ENCODE measurements at places on chromosomes 7 and 10.
A peak's percentile ranks its signal among the peaks of the same experiment; 100 is the strongest.

DNA sequence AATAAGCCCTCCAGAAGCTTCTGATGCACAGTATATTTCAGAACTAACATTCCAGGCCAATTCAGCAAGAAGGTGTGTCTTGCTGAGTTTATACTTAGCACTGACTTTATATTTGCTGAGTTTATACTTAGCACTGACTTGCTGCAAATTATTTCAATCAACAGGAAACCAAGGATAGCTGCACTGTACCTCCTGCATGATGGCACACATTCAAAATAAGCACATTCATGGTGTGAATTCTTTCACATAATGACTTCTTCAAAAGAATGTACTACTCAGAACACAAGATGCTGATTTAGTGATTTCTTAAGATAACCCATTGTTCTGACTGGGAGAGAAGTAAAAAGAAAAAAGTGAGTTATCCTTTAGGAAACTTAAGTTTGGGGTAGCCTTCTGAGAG, 52.0 kb downstream of the JAZF1 start:
- DNase-seq: no peak

DNA sequence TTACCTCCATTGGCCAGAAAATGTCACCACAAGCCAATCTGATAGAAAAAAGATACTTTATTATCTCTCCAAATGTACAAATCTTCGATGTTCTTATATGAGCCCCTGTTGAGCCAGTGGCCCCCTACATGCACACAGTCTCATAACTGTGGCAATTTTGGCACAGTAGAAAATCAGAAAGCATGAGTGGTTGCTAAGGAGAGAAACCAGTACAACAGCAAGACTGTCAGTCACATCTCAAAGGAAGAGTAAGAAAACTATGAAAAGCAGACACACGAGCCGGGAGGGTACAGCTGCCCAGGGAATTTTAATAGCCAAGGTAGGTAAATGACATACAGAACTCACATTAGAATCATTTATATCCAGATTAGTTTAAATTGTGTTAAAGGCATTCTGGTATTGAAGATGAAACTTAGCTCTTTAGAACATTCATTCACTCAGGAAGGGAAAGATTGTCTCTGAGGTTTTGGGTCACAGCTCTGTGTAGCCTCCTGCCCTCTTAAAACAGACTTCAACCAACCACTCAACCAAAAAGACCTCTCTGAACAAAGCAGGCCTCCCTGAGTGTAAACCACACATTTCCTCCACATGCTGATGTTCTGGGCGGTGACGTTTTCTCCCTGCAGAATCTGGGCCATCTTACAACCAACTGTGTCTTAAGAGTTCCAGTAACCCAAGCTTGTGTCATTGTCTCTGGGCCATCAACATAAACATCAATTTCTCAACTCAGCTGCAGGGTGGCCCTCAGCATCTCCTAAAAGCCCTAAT, 80.8 kb upstream of the ADAM12 start:
- DNase-seq: no peak

DNA sequence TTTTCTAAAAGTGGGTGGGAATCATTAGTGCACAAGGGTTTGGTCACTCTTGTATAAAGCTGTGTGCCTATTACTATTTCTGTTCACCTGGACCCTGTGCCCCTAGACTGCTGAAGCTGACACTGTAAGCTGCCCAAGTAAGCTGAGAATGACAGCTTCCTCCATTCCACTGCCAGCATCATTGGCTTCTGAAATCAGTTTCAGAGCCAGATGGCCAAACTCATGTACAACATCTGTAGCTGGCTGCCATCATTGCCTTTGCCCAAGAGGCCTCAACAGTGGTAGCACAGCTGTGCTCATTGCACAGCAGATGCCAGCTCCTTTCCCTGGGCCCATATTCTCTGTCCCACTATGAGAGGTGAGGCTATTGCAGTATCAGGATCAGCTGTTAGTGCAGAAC, 165.7 kb downstream of the CPEB3 start:
- no peak for DNase-seq

GRCh38 chr10:85848756-85849155, 517.8 kb downstream of the GRID1 start:
- no peak for DNase-seq

GRCh38 chr7:104980841-104981671, 32.9 kb upstream of the KMT2E start:
- DNase-seq: peak; percentile 73

DNA sequence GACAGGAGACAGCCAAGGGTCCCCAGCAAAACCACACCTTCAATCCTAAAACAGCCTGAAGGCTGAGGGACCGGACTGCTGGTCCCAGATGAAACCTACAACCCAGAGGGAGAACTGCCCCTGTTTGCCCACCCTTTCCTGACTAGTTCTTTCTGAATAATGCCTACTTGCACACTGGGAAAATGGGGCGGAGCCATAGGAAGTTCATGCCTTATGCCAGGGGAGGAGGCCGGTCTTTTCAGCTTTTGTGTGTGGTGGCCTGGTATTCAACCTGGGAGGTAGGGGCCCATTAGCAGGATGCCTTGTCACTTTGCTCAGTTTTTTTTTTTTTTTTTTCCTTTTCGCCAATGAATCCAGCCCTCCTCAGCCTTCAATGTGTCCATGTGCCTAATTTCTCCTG, 20.7 kb downstream of the TOMM7 start:
- DNase-seq: peak; percentile 74

DNA sequence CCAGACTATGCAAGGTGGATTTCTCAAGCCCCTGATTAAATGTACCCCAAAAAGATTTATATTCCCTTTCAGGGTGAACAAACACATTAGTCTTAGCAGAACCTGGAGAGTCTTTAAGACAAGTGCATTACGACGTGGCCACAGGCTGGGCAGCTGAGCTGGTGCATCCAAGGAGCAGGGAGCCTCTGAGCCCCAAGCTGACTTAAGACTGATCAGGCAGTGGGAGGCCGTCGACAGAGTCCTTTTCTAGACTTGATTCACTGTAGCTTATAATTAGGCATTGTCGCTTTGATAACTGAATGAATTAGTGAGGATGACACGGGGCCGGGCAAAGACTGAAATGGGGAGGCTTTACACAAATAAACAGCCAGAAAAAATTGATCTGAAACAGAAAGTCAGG, 353.2 kb downstream of the GPAM start:
- DNase-seq: no peak

- no peak for DNase-seq
These were observed 38.2 kb downstream of the HK1 start for GRCh38 chr10:69316313-69317059.

GRCh38 chr10:44922796-44923545, 11.8 kb downstream of the TMEM72 start:
- no peak for DNase-seq

GRCh38 chr7:7911369-7912123, 57.0 kb upstream of the GLCCI1 start:
- DNase-seq: peak; percentile 70

GRCh38 chr7:44280636-44280992, 44.8 kb downstream of the CAMK2B start:
- DNase-seq: peak; percentile 2

DNA sequence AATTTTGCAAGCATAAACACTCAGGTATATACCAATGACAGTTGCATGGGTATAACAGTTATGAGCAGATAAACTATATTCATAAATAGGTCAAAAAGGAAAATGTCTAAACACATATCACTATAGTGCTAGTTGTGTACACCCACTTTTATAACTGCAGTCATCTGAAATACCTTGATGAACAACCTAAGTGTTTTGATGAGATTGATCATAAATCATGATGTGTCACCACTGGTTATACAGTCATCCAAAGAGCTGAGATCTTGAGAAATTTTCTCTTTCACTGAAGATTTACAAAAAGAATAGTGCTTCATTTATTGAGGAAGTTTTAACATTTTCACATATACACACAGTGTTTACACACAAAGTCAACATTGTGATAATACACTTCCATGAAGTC, 78.6 kb upstream of the SLC25A13 start:
- no peak for DNase-seq

- no peak for DNase-seq
These were observed 189.3 kb downstream of the ABCA13 start for GRCh38 chr7:48360574-48360973.

- no peak for DNase-seq
These were observed 123.8 kb downstream of the KCNMA1 start for GRCh38 chr10:77513781-77514331.

- DNase-seq: no peak
These were observed 65.6 kb upstream of the PDGFA start for GRCh38 chr7:585229-585711.

DNA sequence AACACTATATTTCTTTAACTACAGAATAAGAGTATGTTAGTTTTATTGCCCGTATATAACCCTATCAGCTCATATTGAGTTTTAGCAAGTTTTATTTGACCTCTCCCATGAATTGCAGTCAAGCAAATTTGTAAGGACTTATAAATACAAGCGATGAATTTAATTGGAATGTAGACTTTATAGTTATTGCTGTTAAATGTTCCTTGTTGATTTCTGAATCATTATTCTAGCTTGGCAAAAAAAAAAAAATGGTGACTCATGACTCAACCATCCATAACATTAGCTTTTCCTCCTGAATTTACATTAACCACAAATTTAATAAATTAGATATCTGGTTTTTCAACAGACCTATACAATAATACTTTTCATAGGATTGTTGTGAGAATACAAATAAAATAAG, 334.0 kb upstream of the LRRTM3 start:
- no peak for DNase-seq

DNA sequence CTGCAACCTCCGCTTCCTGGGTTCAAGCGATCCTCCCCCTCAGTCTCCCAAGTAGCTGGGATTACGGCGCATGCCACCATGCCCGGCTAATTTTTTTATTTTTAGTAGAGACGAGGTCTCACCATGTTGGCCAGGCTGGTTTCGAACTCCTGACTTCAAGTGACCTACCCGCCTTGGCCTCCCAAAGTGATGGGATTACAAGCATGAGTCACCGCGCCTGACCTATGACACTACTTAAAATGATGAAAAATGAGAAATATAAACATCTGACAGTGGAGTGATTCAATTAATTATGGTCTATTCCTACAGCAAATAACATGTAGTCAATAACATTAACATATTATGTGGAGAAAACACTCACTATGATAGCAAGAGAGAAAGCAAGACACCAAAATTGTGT, 2.2 kb downstream of the BRAT1 start:
- DNase-seq: no peak

- no peak for DNase-seq
These were observed 140.6 kb downstream of the PCDH15 start for GRCh38 chr10:54660397-54660796.

DNA sequence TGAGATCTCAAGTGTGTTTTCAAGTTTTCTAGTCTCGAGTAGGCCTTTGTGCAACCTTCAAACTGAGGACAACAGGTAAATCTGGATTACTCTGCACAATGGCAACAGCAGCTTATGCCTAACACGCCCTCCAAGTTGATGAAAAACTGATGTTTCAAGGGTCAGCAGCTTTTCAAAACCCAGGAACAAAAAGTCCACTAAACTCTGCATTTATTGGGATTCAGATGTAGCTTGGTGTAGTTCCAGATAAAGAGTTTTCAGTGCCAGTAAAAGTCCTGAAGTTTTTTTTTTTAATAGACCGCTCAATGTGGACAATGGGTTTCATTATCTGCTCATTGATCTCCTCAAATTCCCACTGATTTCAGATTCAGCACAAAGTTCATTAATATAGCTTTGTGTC, 259.3 kb downstream of the GLI3 start:
- no peak for DNase-seq

DNA sequence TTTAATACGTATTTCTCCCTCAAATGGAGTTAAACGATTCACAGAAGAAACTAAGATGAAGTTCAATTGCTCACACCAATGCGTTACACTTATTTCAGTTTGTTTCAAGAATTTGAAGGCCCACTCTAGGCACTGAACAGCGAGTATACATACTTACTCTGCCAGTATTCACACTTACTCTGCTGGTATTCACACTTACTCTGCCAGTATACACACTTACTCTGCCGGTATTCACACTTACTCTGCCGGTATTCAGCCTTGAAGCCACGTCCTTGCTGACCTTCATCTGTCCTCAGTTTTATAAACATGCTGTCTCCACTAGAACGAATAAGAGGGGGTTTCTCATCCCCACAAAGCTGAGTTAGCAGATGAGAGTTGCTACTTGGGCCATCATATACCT, 86.0 kb downstream of the CUBN start:
- no peak for DNase-seq

- no peak for DNase-seq
These were observed 498.7 kb upstream of the MKI67 start for GRCh38 chr10:128624656-128625530.

GRCh38 chr7:120856198-120856597, 1.7 kb downstream of the TSPAN12 start:
- no peak for DNase-seq

GRCh38 chr10:66836057-66836456, 89.8 kb upstream of the LRRTM3 start:
- DNase-seq: no peak

DNA sequence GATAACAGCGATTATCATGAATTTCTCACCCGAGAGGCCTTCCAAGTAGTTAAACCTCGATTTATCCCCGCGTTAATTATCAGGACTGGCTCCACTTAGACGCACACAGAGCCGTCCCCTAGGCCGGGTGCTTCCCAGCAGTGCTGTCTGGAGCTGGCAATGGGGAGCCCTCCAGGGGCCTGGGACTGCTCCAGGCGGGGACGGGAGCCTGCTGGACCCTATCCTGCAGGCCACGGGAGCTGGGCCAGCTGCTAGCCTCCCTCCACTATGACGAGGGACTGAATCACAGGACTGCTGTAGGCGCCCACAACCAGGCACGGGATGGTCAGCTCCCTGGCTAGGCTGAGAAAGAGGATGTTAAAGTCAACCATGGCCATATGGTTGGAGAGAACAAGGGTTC, 229.1 kb downstream of the ELFN1 start:
- no peak for DNase-seq

GRCh38 chr7:20283385-20283784, 47.3 kb upstream of the ITGB8 start:
- no peak for DNase-seq

GRCh38 chr10:29649561-29650551, 15.1 kb upstream of the SVIL start:
- DNase-seq: no peak

DNA sequence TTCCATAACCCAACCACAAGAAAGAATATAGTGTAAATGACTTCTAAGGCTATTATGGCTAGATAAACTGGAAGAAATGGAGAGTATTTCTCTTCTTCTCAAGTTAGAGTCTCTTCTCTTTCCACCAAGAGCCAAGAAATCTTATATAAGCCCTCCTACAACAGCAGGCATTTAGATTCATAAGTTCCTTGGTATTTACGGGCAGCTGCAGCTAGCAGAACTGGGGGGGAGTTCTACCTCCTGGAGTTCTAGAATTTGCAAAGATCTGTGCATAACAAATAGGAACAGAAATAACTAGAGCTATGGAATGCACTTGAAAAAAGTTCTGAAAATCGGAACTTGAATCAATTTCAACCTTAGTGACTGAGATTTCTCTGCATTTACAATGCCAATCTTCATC, 715.2 kb upstream of the GRM3 start:
- DNase-seq: peak; percentile 11

DNA sequence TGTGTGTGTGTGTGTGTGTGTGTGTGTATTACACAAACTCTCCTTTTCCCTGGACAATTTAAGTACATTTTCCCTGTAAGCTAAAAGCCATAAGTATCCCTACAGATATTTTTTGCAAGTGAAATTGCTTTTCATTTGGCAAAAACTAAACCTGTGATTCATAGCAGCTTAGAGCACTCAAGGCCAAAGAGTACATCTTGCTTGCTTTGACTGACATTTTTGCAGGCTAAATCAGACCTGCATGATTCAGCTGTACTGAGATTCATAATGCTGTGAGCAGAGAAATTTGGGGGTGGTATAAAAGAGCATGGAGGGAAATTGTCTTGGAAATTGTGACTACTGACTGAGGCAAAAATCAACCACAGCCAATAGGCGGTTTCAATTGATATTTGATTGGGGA, 500.4 kb downstream of the GFRA1 start:
- DNase-seq: no peak

All from HAP-1 (cell line).